ENCODE measurements at places on chromosomes 3 and 15.

DNA sequence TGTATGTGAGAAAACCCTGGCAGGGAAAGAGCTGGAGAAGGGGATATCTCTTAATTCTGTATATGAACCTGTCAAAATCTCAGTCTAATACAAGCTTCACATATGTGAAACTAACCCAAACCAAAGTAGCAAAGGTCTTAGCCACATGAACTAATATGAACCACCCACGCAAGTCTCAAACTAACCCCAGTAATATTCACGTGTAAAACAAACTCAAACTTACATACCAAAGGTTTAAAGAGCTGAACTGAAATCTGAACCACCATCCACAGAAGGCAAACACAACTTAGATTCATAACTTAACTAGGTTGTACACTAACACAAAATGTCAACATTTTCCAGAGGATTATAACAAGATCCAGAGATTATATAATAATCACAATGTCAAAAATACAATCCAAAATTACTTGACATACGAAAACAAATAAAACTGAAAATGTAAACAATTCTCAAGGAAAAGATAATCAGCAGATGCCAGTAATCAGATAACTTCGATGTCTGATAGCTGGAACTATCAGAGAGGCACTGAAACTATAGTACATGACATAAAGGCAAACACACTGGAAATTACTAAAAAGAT, 64.1 kb downstream of the VPS13C start:
- no peak for DNase-seq

- no peak for DNase-seq
Measured at GRCh38 chr3:58833491-58833890, 166.9 kb upstream of the FAM3D start.

DNA sequence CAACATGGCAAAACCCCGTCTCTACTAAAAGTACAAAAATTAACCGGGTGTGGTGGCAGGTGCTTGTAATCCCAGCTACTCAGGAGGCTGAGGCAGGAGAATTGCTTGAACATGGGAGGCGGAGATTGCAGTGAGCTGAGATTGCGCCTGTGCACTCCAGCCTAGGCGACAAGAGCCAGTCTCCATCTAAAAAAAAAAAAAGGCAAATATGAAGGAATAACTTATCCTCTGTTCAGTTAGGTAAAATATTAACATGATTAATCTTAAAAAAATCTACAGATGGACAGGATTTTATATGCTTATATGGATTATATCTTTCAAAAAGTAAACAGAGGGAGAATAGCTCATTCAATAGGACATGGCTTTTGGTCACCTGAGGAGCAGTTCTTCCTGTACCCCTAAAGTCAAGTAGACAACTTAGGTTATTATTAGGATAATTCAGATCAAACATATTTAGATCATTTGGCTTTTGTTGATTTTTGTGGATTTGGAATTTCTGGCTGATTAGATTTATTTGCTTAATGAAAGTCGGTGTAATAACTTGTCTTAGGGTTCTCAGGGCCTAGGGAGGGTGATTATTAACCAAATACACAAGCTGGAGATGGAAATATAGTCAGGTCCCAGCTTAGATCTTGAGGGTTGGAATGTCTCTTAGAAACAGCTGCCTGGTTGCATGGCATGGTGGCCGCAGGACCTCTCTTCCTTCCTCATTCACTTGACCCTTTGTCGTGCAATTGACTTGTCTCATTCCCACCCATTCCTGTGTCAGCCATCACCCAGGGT, 82.1 kb upstream of the ONECUT1 start:
- no peak for DNase-seq

DNA sequence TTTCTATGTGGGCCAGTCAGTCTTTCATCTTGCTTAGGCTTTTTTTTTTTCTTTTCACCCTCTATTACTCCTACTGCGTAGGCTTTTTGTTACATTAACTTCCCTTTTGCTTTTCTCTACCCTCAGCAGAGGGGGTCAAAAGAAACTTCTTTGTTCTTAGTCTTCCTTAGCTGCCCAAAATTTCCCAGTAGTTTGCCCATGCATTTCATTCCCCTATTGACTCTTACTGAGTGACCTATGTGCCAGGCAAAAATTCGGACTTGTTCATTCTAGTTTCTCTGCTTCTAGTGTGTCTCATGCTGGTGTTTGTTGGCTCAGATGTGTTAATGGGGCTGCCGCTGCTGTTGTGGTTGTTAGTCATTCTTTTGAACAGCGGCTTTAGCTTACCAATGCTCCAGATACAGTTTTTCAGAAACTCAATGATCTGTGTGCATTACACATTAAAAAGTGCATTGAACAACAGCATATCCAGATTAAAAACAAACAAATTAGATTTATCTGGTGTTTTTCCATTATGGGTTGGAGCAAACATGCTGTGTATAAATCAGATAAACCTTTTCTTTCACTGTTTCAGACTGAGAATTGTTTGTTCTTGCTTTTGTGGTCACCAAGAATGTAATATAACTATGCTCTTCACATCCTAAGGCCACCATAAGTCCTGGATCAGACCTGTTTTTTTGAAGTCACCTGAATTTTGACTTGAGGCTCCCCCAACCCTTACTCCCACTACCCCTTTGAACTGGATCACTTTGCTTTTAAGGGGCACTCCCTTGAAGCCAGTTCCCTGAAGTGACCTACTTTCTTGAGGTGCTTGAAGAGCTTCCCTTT, 43.1 kb downstream of the PDE8A start:
- no peak for DNase-seq

- DNase-seq: no peak
Measured at GRCh38 chr15:53193149-53193548, 403.0 kb upstream of the ONECUT1 start.

Data from left forelimb (tissue), 1 donor.